T-cell (primary cell): ENCODE measurements at places on chromosomes 2 and 18.

GRCh38 chr2:207434899-207435465 lies 94.8 kb upstream of the CREB1 start:
- no peak for DNase-seq

GRCh38 chr2:22253171-22253570 lies 1129.4 kb downstream of the TDRD15 start:
- no peak for DNase-seq

DNA sequence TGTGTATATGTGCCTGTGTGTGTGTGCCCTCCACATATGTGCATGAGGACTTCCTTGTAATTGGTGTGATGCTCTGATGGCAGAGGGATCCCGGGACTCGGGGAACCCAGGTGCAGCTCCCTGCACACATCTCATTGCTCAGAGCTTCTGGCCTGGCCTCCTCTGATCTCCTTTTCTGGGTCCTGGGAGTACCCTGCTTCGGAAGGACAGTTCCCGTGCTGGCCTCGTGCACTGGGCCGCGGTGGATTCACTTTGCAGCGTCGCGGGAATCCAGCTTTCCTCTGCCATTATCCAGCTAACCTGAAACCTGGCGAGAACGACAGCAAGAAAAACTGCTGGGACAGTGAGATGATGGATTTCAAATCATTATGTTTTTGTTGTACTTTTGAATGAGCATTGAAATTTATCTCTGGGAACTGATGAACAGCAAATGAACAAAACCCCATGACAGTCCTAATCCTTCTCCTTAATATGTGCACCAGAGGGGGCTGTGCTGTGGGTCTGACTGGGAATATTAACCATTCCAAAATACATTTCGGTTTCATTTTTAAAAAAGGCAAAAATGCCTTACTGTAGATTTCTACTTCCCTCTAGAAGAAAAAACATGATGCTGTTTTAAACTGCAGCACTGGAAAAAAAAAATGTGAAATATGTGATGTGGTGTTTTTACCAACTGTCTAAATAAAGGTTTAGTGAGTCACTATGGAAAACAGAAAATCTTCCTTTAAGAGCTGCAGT lies 78.2 kb downstream of the PTGR3 start:
- no peak for DNase-seq

DNA sequence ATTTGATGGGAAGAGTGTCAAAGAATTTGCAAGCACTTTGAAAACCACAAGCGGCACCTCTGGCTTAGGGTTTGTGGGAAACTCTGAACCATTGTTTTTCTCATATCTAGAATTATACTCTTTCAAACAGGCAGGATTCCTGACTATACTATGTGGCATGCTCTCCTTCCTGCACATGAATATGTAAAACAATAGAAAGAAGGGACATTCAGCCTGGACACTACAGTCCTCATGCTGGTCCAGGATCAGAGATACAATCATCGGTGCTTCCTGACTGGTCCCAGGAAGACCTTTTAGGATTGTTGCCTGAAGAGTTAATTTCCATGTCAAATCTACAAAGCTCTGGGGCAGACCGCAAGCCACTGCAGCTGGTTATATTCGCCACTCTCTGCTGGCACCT lies 55.7 kb upstream of the RASGRP3 start:
- DNase-seq: no peak

DNA sequence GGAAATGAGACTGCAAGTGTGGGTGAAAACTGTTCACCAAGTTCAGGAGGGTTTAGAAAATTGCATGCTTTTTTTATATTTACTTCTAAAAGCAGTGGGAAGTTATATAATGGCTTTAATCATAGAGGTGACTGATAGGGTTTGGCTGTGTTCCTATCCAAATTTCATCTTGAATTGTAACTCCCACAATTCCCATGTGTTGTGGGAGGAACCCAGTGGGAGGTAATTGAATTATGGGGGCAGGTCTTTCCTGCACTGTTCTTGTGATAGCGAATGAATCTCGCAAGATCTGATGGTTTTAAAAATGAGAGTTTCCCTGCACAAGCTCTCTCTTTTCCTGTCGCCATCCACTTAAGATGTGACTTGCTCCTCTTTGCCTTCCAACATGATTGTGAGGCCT lies 35.7 kb upstream of the NTSR2 start:
- no peak for DNase-seq

DNA sequence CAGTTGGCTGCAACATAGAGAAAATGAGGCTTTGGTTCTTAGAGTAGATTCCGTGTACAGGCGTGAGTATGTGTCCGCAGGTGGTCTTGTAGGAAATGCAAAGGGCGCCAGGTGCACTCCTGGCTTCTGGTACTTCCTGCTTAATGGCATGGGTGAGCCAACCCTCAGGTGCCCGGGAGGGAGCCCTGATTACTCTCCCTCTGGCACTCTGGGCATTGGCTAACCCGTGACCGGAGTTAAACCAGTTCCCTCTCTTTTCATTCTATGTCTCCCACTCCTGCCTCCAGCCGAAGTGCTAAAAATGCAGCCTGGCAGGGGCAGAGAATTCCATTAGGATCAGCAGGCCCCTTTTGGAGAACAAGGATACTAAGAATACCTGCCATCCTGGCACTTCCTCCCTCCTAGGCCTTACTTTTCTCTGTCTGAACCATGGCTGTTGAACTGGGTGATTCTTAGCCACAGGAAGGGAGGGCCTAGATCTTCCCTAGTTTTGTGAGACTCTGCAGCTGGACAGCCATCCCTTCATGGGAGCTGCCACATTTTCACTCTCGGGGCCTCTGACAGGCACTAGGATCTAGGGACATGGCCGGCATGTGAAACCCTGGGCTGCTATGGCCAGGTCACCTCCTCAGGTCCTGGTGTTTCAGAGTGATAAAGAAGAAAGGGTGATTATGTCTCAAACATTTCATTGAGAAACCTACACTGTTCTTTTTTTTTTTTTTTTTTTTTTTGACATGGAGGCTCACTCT lies 6.5 kb downstream of the MERTK start:
- DNase-seq: no peak

DNA sequence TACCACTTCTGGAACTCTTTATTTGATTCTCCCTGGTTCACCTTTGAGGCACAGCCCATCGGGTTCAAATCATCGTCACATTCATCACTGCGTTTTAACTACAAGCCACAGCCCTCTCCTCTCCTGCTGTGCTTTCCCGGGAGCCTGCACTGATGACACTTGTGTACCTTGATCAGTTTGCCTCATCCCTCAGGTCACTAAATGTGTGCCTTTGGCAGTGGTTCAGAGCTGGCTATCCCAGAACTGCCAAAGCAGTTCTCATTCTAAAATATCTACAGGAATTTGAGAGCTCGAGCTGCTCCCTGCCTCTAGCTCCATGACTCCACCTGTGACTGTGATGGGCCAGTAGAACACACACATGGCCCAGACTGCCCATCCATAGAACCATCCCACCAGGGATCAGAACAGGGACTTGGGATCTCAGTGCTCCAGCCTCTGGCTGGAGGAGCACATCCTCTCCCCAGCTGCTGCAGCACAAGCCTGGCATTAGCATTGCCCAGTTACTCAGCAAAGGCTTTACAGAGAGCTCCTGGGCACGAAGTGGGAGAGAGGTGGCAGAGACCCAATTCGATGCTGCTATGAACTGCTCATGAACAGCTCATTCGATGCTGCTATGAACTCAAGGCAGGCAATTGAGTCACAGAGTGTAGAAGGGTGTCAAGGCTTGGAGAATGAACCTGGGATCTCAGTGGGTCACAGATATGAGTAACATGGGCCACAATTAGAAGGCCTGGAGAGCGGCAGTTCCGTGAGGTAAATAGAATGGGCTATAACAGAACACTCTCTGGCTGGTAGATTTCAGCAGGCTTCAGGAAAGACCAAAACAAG lies 41.9 kb downstream of the EVA1A start:
- no peak for DNase-seq

DNA sequence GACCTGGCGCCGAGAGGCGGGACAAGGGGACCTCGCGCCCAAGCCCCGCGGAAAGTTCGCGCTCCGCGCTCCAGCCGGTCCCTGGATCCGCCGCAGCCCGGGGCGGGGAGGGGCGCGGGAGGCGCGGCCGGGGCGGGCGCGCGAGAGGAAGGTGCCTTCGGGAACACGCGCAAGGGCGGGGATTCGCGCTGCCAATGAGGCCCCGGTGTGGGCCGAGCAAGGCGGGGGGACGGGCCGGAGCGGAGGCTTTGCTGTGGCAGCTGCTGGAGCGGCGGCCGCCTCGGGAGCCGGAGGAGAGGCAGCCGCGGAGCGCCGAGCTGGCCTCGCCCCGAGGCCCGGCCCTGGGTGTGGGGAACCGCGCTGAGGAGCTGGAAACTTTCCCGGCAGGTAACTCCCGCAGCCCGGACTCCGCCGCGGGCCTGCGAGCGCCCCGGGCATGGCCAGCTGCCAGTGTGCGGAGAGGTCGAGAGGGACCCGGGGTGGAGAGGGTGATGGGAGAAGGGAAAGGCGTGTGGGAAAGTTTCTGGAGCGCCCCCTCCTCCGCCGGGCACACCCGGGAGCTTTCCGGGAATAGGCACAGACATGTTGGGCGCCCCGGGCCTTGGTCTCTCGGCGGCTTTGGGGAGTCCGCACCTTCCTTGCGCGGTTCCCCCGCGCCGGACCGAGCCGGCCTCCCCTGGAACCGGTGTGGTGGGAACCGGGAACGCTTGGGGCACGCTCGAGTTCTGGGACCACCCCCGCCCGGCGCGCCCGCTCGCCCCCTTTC lies at the start of gene TANC1:
Gene TANC1 (plus strand): TSS at position 245 of the 766 bp plus-strand sequence. CDS start 97,271 bp downstream, outside the sequence.
- peak; percentile 42 for DNase-seq

DNA sequence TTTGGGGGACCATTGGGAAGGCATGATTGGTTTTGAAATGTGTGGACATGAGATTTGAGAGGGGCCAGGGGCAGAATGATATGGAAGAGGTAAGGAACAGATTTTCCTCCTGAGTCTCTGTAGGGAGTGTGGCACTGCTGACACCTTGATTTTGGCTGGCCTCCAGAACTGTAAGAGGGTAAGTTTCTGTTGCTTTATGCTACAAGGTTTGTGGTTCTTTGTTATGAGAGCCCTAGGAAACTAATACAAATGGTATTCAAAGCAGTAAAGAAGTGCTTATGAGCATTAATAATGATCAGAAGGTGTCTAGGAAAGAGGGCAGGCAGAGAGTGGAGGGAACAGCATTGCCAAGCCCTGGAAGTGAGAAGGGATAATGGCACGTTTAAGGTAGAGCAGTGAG lies 574.3 kb upstream of the NXPH2 start:
- no peak for DNase-seq

GRCh38 chr2:202278944-202279343 lies 13.4 kb downstream of the NOP58 start:
- no peak for DNase-seq

DNA sequence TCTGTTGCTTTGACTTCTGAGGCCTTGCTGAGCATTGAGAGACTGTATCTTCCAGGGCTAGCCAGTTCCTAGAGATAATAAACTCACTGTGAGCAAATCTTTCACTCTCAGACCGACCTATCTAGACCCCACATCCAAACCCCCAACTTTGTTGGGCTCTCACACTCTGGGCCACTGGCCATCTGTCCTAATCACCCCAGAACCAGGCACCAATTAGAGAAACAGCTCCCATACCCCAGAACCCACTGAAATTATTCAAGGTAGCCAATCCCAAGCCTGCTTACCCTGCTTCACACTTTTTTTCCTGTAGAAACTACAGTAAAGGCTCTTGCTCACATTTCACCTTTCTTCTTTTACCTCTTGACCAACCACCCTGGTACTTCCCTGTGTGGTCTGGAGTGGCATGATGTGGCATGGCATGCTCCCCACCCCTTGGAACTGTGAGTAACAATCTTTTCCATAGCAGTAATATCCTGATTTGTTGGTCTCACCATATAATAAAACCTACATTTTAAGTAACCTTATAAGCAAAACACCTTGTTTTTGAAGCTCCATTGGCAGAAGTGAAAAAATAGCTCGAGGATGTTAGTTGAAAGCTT lies 55.2 kb downstream of the ANKRD12 start:
- DNase-seq: no peak

DNA sequence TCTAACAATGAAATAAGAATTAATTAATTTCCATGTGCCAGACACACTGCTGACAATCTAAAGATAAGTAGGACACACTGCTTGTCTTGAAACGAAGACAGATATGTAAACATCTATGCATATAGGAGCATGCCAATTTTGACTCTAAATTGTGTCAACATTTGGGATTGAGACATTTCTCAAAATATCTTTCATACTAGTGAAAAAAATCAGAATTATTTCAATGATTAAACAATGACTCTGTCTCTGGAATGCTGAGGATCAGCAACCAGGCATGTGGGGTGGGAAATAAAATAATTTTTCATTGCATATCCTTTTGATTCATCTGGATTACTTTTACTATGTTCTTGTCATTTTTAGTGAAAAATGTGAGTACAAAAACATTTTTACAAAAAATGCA lies 262.6 kb upstream of the SYT4 start:
- DNase-seq: no peak

- DNase-seq: no peak
Measured at GRCh38 chr18:39491408-39491807, 1925.8 kb upstream of the CELF4 start.

DNA sequence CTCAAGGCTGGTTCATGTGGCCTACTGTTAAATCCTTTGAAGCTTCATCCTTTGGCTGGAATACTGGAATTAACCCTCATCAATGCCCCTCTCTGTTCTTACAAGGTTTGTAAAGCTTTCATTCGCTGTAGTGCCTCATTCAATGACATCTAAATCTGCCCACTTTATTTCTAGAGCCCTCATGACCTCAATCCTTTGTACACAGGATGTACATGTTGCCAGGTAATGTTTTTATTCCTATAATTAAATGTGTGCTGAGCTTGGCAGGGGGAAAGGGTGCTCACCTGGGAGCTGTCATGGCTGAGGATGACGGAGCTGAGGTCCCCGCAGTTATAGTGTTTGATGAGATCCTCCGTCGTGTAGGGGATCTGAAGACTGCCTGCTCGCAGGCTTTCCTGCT lies 39.3 kb downstream of the TRABD2A start:
- no peak for DNase-seq

DNA sequence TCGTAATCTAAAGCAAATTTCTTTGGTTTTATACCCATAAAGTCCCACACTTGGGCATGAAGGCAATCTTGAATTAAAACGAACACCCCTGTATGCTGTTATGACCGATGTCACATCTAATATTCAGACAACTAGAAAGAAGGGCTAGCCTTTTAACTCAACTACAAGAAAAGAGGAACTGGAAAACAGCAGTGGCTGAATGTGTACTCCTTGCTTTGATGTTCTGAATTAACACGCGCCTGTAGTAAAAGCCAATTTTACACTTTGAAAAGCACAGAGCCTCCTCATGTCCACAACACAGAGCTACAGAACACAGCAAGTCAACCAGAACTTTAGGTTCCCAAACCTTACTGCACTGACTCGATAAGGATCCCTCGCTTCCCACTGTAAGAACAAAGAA lies 147.6 kb downstream of the HDAC4 start:
- no peak for DNase-seq

DNA sequence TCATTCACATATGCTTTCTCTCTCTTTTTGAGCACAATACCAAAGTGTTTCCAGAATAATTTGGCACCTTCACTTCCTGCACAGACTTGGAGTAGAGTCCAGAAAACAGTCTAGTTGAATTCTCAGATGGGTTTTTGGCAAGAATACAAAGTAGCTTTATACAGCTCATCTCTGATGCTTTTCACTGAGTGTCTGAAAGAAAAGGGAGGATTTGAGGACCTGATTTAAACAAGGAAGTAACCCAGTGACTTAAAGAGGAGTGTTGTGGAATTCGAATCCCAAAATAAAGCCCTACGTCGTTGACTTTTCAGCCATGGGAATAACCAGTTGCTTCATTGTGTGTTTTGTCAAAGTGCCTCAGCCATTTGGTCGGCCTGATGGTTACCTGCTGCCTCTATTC lies 31.8 kb downstream of the METAP1D start:
- DNase-seq: no peak
